ENCODE measurements at places on chromosomes 6 and 20. TPM values are rescaled to one million over a fixed set of nuclear protein-coding genes. Genes with fewer than 3 reads are reported as not detected.

Gene CD93
- total RNA-seq: 8.0 TPM

Gene TMEM170B
- total RNA-seq: 2.5 TPM

Gene ZFAND3
- total RNA-seq: 90.1 TPM

Gene ZBTB46
- 1.1 TPM for total RNA-seq

Gene KCNQ2
- not detected for total RNA-seq

Gene SRSF12
- 0.07 TPM for total RNA-seq

Gene PRRT1
- total RNA-seq: 0.54 TPM

Gene SPEF1
- not detected for total RNA-seq

Gene ULBP3
- total RNA-seq: 0.64 TPM

Gene RNF217
- 4.4 TPM for total RNA-seq

Gene C20orf204
- 4.3 TPM for total RNA-seq

Gene HLA-DRB1
- total RNA-seq: 53.9 TPM

Gene CLPSL2
- not detected for total RNA-seq

Gene THBD
- 2.8 TPM for total RNA-seq

Gene ATP9A
- 1.9 TPM for total RNA-seq
